ENCODE measurements at places on chromosomes 11 and 22.

DNA sequence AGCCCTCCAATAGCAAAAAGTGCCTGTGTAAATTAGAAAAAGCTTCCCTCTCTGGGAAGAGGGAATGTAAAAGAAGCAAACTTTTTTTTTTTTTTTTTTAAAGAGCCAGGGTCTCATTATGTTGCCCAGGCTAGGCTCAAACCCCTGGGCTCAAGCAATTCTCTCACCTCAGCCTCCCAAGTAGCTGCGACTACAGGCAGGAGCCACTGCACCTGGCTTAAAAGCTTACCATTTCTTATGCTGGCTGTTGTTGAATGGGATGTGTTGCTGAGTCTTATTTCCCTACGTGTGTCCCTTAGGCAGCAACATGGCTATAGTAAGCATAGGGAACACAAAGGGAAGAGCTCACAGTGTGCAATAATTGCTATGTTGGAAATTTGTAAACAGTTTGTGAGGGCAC lies 225.5 kb upstream of the CCDC90B start:
- DNase-seq: no peak

DNA sequence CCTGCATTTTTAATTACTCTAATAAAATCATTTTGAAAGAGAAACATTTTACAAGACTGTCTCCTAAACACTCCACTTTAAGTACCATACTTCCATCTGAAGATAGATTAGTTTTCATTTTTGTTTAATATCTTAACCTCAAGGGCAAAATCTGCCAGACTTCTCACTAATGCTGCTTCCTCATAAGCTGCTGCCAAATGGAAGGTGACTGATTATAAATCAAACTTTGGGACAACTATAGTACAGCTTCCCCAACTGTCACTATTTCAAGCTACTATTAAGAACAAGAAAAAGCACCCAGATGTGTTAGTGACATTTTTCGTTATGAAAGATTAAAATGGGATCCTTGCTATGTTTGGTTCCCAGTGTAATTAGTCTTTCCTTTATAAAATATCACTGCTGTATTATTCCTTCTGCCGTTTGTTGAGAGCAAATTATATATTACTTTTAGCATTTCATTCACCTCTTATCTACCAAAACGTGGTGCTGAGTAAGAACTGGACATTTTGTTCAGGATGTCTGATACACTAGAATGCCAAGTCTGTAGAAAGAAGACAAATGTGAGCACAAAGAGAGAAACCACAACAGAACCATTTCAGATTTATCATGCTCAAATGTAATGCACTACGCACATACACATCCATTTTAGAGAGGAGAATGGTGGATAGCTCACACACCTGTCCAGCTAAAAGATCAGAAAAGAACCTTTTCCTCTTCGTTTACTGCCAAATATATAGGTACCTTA lies 312.2 kb upstream of the C11orf87 start:
- no peak for DNase-seq

GRCh38 chr11:33560729-33561128 lies 139.9 kb downstream of the C11orf91 start:
- DNase-seq: no peak

GRCh38 chr11:67002921-67003411 lies 20.0 kb upstream of the SYT12 start:
- no peak for DNase-seq

GRCh38 chr11:111743700-111744099 lies 22.5 kb downstream of the PPP2R1B start:
- no peak for DNase-seq

GRCh38 chr11:76023236-76024068 lies 182.8 kb downstream of the WNT11 start:
- no peak for DNase-seq

DNA sequence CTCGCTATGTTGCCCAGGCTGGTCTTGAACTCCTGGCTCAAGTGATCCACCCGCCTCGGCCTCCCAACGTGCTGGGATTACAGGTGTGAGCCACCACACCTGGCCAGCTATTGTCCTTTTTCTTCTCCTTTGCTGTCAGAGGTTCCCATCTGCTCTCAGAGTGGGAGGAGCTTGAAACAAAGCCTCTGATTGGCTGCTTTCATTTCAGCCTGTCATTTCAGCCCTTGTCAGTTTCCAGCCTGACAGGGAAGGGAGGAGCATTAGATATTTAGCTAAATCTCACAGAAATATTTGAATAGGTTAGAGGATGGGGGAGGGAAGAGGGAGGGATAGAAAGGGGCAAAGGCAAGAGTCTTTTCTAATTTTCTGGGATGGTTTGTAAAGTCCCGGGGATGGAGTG lies 8.7 kb downstream of the SLC22A6 start:
- DNase-seq: no peak

- no peak for DNase-seq
These were observed 709.7 kb upstream of the LRRC4C start for GRCh38 chr11:42169191-42169590.

DNA sequence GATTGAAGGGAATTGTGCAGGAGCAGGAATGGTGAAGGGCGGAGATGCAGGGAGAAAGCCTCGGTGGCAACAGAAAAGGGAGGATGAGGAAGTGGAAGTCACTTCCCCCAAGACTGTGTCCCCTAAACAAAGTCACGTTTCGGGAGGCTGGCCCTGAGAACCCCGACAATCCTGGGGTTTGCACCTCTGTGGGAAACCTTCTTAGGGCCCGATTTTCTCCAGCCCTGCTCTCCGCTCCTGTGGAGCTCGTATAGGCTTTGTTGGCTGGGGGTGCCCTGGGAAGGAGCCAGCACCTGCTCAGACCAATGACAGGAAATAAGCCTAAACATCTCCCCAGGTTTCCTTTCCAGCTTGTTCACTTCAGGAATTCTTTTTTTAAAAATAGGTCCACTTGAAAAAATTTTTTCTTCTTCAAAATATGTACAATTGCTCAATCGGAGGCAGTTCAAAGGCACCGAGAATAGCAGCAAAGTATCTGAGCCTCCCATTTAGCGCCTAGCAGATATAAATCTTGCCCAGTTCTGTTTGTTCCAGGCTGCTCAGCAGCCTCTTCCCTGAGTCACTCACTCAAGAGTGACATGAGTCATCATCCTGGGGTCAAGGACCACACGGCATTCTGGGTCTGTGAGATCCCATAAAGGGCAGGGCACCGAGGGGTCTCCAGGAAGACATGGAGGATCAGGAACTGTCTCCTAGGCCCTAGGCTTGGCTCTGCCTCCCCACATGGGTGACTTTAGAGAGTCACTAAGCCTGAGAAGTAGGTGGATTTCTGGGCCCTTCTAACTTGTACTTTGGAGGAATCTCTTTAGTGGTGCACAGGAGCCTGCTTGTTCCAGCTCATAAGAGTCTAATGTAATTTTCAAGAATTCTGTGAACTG lies 34.0 kb downstream of the IRAG1 start:
- no peak for DNase-seq

DNA sequence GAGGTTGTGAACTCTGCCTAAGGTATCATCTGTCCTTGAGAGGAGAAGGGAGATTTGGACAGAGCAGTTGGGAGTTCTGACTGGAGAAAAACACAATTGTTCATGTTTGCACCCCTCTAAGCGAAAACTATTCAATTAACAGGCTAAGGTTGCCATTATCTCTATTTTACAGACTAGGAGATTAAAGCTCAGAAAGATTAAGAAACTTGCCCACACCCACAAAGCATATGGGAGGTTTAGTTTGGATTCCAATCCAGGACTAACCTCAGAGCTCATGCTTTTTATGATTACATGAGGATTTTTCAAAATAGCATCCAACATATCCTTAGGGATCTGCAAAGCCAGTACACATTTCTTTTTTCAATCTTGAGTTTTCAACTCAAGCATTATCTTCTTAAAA lies 22.0 kb downstream of the GAB2 start:
- no peak for DNase-seq

- DNase-seq: peak; percentile 37
These were observed 536.6 kb downstream of the SOX6 start for GRCh38 chr11:15819679-15820286.

DNA sequence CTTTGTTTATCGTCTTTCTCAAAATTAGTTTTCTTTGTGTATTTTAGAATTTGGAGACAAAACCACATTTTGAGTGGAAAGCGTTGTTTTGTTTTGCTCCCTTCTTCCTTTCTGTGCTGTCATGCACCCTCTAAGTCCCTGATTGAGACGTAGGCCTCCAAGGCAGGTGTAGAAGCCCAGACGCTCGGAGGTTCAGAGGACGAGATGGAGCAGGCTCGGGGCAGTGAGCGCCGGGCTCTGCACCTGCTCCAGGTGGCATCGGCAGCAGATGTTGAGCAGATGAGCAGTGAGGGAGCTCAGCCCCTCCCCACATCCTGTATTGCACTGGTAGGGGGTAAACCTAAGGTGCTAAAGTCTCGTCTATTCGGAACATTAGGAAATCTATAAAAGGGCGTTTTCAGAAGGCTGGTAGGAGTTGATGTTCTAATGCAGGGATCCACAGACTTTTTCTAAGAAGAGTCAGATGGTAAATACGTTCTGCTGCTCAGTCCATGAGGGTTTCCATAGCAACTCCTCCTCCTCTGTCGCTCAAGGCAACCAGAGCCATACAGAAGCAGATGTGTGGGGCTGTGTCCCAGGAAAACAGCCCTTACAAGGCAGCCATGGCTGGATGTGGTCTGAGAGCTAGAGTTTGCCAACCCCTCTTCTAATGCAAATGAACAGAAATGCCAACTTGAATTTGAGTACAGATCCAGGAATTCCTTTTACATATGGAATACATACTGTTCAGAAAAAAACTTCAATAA lies 724.2 kb downstream of the BRD1 start:
- DNase-seq: no peak

GRCh38 chr11:129034001-129034400 lies 91.3 kb upstream of the TP53AIP1 start:
- DNase-seq: no peak

DNA sequence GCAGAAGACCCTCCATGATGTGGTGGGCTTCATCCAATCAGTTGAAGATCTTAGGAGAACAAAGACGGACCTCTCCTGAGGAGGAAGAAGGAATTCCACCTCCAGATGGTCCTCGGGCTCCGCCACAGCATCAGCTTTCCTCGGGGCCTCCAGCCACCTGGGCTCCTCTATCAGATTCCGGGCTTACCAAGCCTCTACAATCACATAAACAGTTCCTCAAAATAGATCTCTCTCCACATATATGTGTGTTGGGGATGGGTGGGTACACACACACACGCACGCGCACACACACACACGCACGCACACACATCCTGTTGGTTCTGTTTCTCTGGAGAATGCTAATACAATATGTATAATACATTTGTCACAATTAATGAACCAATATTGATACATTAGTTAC lies 18.8 kb upstream of the NLRP6 start:
- DNase-seq: no peak

- no peak for DNase-seq
These were observed 16.0 kb downstream of the MRTFA start for GRCh38 chr22:40620464-40621046.

DNA sequence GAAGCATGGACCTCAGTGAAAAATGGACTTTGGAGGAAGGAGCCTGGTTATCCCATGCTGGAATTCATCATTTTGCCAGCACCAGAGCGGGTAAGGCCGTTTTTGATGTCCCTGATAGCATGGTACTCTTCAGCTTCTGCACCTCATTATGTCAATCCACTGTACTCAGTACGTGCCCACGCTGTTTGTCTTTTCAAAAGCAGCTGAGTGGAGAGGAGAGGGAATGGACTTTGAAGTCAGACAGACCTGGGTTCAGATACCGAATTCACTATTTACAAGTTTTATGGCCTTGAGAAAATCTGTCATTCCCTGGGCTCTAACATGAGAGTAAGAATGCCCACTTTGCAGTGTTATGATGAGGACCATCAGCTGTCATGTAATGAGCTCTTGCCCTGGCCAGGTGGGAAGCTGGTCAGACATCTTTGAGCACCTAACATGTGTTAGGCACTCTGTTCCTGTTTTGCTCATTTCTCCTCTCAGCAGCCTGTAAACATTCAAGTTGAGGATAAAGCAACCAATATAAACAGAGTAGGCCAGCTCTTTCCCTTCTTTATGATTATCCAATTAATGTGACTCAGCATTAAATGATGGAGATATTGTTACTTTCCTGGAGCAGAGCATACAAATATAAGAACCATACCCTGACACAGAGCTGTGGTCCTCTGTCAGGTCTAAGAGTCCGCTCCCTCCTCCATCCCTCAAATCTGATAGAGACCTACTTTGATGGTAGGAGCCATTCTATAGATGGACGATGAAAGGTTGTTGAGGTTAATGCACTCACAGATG lies 39.0 kb upstream of the AMOTL1 start:
- DNase-seq: no peak

- DNase-seq: no peak
These were observed 22.9 kb downstream of the MUC6 start for GRCh38 chr11:1013631-1013935.
